GM12864 (cell line): ENCODE measurements at places on chromosomes 3 and 15.

- no peak for DNase-seq
Measured at GRCh38 chr15:39595338-39596221, 14.7 kb downstream of the THBS1 start.

DNA sequence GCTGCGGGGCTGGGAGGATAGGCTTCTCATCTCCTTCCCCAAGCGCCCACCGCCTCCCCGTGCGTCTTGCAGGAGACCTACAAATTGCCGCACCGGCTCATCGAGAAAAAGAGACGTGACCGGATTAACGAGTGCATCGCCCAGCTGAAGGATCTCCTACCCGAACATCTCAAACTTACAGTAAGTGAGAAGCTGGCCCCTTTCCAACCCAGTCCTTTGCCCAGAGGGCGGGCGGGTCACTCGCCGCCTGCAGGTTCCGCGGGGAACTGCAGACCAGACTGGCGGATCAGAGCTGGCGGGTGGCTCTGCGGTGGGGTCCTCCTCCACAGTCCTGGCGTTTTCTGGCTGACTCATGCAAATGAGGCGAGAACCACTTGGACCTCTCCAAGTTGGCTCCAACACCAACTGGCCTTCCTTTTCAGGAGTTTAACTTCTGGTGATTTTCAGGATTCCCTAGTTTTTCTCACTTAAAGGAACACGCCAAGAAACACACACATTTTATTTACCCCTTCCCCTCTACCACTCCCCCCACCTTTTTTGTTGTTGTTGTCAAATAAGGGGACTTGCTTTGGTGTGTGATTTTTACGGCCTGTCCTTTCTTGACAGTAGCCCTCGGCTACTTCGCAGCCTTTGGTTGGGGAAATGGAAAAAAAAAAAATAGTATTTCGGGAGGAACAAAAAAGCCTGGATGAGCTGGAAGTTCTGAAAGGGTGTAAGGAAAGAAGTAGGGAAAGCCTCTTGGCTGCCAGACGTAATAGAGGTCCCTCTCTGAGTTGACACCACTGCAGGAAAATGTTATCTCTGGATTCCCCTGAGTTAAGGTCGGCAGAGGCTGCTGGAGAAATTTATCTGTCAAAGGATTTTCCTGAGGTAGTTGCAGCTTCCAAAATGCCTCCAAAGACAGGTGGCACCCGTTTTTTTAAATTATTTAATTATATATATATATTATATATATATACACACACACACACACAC, 1.3 kb downstream of the BHLHE40 start:
- DNase-seq = no peak

DNA sequence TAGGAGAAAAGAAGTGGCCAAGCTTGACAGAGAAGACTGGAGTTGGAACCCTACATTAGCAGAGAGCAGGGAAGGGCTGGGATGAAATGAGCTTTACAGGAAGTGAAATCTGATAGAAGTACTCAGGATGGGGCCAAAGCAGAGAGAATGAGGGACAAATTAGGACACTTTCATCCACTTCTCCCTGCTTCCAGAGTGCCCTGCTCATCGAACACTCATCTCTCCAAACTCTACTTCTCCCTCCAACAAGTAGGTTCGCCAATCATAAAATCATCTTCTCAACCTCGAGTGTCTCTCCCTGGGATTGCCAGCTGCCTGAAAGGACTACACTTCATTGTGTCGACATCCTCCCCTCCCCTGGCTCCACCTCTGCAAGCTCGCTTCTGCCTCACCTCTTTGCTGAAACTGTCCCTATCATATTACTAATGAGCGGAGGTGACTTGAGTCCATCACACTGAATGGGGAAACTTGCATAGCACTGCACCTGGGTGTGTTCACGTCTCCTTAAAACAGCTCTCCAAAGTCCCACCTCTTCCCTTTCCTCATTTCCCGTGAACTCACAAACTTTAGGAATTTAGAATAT, 365.8 kb downstream of the FOXP1 start:
- DNase-seq = no peak

- DNase-seq = no peak
Measured at GRCh38 chr3:128497305-128498126, 4.5 kb upstream of the GATA2 start.

- DNase-seq = no peak
Measured at GRCh38 chr3:39671600-39671999, 137.8 kb upstream of the MYRIP start.

DNA sequence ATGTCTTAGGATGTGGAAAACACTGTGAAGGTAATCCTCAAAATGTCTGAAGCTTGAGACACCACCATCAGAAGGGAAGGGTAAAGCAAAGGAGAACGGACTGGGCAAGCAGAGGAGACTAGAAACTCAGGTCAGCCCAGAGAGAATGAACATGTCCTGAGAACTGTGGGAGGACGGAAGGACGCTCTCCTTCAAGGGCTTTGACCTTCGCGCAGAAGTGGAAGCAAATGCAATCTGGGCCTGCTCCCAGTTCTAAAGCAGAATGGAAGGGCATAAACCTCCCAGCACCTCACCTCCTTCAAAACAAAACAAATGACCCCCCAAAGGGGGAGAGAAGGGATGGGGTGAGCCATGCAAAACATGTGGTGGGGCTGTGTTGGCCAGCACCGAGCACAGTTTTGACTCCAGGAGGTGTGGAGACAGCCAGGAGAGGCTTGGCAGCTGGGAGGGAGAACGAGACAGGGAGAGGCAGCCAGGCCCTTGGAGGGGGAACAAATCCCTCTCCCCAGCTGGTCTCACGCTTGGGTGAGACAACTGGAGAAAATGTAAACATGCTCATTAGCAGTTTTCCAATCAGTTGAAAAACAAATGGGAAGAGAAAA, 222.4 kb upstream of the WNT5A start:
- DNase-seq = no peak

- no peak for DNase-seq
Measured at GRCh38 chr3:184259878-184260723, 1.3 kb downstream of the CAMK2N2 start.

- DNase-seq = no peak
Measured at GRCh38 chr15:65856821-65857455, 12.4 kb upstream of the RAB11A start.

DNA sequence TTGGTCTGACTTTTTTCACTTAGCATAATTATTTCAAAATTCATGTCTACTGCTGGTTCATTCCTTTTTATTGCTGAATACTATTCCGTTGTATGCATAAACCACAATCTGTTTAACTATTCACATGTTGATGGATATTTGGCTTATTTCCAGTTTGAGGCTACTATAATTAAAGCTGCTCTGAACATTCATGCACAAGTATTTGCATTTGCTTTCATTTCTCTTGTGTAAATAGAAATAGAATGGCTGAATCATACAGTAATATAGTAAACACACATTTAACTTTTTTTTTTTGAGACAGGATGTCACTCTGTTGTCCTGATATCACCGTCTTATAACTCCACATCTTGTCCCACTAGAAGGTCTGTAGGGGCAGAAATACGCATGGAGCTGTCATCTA, 57.3 kb downstream of the NMNAT3 start:
- DNase-seq = no peak

- no peak for DNase-seq
Measured at GRCh38 chr3:143865302-143865701, 17.0 kb upstream of the SLC9A9 start.

GRCh38 chr3:15290736-15291135, 41.6 kb downstream of the SH3BP5 start:
- no peak for DNase-seq

GRCh38 chr3:7075901-7076300, 215.0 kb downstream of the GRM7 start:
- DNase-seq = no peak

DNA sequence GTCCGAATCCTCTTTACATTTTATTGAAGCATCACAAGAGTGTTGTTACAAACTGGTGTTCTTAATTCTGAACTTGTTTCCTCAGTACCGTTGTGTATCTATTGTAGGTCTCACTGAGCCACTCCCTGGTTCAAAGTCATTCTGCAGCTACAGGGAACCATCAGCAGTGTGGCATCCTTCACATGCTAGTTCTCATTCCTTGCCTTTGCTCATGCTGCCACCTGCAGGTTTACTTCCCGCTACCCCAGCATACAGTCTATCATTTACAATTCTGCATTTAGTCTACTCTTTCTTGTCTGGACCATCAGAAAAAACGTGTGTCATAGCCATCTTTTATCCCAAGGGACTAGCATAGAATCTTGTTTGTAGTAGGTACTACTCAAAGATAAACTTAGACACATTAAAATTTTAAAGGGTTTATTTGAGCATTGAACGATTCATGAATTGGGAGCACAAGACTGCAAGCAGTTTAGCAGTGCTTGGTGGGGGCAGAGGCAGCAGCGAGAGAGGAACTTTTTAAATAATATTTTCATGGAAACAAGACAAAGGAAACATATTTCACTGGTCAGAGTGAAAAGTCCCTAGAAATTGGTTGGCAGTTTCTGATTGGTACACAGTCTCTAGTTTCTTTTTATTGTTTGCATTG, 402.1 kb downstream of the CADM2 start:
- DNase-seq = no peak

DNA sequence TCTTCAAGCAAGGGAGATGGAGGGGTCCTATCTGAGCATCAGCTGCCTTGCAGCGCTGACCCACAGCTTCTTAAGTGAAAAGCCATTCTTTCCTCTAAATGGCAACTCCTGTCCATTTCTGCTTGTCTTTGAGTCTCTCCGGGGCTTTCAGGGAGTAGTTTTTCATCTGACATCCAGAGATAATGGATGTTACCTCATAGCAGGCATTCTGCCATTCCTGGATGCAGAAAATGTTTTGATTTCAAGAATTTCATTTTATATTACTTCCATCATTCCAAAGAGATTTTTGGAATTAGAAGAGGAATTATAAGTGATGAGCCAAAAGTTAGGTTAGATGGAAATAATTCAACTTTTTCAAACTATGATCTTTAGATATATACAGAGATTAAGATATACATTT, 44.9 kb upstream of the GABRG3 start:
- DNase-seq = no peak

DNA sequence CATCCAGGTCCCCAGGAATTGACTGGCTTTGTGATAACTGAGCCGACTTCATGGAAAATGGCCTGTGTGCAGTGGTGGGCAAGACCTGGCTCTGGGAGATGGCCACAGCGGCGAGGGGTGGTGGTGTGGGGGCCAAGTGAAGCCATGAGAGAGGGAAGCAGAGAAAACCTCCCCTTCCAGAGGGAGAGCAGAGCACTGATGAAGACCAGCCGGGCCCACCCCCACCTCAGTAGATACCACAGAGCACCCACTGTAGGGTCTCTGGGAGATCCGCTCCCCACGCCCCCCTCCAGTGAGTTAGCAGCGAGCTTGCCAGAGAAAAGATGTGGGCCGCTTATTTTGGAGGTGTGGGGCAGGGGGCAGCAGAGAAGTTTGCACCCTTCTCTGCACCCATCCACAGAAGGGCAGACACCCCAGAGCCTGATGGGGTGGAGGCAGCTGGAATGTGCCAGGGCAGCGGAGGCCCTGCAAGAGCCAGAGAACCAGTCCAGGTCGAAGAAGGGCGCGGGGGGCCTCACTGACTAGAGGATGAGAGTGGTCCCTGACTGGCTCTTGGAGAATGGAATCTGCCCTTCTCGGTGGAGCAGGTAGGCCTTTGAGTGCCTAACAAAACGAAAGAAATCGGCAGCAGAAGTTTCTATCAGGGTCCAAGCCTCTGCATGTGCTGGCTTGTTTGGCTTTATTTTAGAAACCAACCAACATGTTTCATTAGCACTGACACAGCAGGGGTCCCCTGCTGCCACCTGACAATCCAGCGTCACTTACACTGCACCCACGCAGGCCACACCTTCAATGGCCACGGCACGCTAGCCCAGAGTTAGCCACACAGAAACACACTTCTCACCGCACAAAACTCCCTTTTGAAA, 28.3 kb downstream of the MELTF start:
- no peak for DNase-seq

GRCh38 chr3:112976001-112976400, 1.1 kb upstream of the CD200R1 start:
- no peak for DNase-seq

- DNase-seq = no peak
Measured at GRCh38 chr3:77045686-77046085, 5.8 kb downstream of the ROBO2 start.

GRCh38 chr3:125022206-125022605, 33.6 kb downstream of the HEG1 start:
- DNase-seq = no peak
